ENCODE measurements at places on chromosomes 7 and 10.

DNA sequence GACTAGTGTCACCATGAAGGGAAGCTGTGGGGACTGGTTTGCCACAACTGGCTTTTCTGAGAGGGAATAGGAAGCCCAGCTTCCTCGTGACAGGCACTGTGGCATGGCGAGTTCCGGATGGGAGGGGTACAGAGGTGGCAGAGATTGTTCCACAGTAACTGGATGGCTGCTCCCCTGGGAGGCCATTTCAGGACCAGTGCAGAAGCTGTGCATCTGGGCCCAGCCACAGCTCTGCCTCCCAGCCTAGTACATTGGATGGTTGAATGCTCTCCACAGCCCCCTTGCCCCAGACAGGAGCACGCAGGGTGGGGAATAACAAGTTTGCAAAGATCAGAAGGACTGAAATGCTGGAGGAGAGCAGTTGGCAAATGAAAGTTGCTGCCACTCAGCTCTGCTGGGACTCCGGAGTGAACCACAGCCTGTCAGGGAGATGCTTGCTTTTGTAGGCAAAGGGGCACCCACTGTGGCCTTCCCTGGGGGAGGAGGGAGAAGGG is 51.8 kb downstream of the GSDME start:
- no peaks in the 10 kb centered on the region for H3K4me1 ChIP-seq
- no peak overlapping the region for H3K4me3 ChIP-seq
- H3K27ac ChIP-seq: no peak overlapping the region
- H3K36me3 ChIP-seq: no peaks in the 10 kb centered on the region
- no peak for DNase-seq

GRCh38 chr7:158946329-158946728 is 90.0 kb downstream of the DYNC2I1 start:
- no peak for DNase-seq
- H3K27me3 ChIP-seq: no peaks in the 10 kb centered on the region
- H3K4me3 ChIP-seq: no peak overlapping the region
- H3K36me3 ChIP-seq: no peaks in the 10 kb centered on the region

DNA sequence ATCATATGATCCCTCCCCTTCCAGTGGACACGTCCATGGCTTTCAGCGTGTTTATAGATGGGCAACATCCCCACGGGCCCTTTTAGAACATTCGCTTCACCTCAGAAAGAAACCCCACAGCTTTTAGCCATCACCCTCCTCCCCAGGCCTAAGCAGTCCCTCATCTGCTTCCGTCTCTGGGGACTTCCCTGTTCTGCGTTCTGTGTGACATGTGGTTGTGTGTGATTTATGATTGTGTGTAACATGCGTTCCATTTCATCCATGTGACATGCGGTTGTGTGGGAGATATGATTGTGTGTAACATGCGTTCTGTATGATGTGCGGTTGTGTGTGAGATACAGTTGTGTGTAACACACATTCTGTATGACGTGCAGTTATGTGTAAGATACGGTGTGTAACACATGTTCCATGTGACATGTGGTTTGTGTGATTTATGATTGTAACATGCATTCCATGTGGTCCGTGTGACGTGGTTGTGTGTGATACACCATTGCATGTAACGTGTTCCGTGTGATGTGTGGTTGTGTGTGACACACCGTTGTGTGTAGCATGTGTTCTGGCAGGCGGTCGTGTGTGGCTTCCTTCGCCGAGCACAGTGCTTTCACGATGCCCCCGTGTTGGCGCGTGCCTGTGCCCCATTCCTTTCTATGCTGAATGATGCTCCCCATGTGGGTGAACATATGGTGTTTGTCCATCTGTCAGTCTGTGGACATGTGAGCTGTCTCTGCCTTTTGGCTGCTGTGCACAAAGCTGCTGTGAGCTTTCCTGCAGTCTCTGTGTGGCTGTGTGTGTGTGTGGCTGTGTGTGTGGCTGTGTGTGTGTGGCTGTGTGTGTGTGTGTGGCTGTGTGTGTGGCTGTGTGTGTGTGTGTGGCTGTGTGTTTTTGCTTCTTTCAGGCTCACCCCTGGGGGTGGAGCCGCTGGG is 26.2 kb downstream of the PWWP2B start:
- H3K4me1 ChIP-seq: peaks cover 4% of the 10 kb centered on the region
- H3K27ac ChIP-seq: no peak overlapping the region

- DNase-seq: no peak
- H3K4me3 ChIP-seq: no peak overlapping the region
- H3K27me3 ChIP-seq: no peaks in the 10 kb centered on the region
- peaks cover 7% of the 10 kb centered on the region for H3K4me1 ChIP-seq
- no peak overlapping the region for H3K27ac ChIP-seq
- no peaks in the 10 kb centered on the region for H3K36me3 ChIP-seq
These were observed 50.0 kb downstream of the ABCC2 start for GRCh38 chr10:99832439-99832838.

GRCh38 chr7:136034132-136034531 is 57.0 kb upstream of the MTPN start:
- no peak overlapping the region for H3K4me3 ChIP-seq
- peaks cover 10% of the 10 kb centered on the region for H3K4me1 ChIP-seq
- no peaks in the 10 kb centered on the region for H3K36me3 ChIP-seq
- no peak overlapping the region for H3K27ac ChIP-seq
- no peaks in the 10 kb centered on the region for H3K27me3 ChIP-seq
- no peak for DNase-seq

DNA sequence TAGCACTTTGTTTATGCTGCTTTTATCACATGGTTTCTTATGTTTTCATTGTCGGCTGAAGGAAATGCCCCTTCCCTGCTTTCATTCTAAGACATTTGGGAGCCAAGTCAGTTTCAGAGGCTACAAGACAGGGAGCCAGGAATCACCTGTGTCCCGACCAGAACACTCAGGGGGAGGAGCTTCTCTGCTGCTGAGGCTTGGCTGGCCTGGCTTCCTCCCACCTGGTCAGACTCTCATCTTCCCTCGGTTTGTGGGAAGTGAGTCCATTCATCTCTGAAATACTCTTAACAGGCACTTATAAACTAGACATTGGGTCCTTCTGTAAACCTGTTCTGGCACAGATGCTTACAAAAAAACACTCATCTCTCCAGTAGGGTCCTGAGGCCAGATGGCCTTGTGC is 19.6 kb upstream of the GOLGA7B start:
- peaks cover 19% of the 10 kb centered on the region for H3K27me3 ChIP-seq
- DNase-seq: no peak
- H3K36me3 ChIP-seq: no peaks in the 10 kb centered on the region

- peak overlapping the region; percentile 21 for H3K27ac ChIP-seq
- no peaks in the 10 kb centered on the region for H3K27me3 ChIP-seq
- no peaks in the 10 kb centered on the region for H3K36me3 ChIP-seq
- H3K4me1 ChIP-seq: peaks cover 8% of the 10 kb centered on the region
- peak; percentile 71 for DNase-seq
- H3K4me3 ChIP-seq: no peak overlapping the region
These were observed 164.9 kb upstream of the TRIM24 start for GRCh38 chr7:138295049-138295637.

- H3K4me1 ChIP-seq: no peaks in the 10 kb centered on the region
- no peaks in the 10 kb centered on the region for H3K27me3 ChIP-seq
- no peak overlapping the region for H3K27ac ChIP-seq
- H3K4me3 ChIP-seq: no peak overlapping the region
- DNase-seq: no peak
These were observed 18.7 kb upstream of the ITGA8 start for GRCh38 chr10:15738270-15738925.

- H3K36me3 ChIP-seq: peaks cover 4% of the 10 kb centered on the region
- no peak for DNase-seq
- no peak overlapping the region for H3K4me3 ChIP-seq
- H3K27ac ChIP-seq: no peak overlapping the region
These were observed 70.6 kb upstream of the ZMIZ2 start for GRCh38 chr7:44678101-44678470.

DNA sequence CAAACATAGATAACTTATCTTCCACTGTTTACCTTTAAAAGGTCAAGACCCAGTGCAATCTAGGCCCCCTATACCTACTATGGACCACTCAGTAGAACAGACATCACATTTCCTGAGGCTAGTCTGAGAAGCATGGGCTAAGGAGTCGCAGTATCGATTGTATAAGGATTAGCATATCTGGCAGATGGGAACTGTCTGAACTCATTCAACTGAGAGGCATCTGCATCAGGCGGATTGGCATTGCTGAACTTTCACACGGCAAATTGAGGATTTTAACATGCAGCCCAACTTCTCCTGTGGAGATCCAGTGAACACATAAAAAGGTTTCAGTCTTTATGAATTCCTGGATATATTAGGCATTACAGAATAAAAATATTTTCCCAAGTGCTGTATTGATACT is 89.1 kb upstream of the LRGUK start:
- H3K27me3 ChIP-seq: no peaks in the 10 kb centered on the region
- H3K4me1 ChIP-seq: peaks cover 13% of the 10 kb centered on the region
- no peak overlapping the region for H3K27ac ChIP-seq
- no peak for DNase-seq
- no peak overlapping the region for H3K4me3 ChIP-seq

Data from MM.1S (cell line).